ENCODE measurements at places on chromosomes 12 and 14.
A peak's percentile ranks its signal among the peaks of the same experiment; 100 is the strongest.

DNA sequence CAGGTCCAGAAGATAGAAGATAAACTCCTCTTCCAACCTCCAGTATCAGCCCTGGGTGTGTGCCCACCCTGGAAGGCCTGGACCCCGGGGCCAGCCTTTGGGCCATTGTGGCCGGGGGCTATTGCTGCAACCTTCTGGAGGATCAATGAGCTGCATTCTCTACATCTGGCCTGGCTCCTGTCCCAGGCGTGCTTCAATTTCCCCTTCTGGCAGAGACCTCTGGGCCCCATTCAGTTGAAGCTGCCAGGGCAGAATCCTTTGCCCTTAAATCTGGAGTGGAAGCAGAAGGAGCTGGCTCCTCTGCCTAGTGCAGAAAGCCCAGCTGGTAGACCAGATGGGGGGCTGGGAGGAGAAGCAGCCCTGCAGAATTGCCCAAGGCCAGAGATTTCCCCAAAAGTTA is 10.0 kb downstream of the NYNRIN start:
- no peak for DNase-seq

DNA sequence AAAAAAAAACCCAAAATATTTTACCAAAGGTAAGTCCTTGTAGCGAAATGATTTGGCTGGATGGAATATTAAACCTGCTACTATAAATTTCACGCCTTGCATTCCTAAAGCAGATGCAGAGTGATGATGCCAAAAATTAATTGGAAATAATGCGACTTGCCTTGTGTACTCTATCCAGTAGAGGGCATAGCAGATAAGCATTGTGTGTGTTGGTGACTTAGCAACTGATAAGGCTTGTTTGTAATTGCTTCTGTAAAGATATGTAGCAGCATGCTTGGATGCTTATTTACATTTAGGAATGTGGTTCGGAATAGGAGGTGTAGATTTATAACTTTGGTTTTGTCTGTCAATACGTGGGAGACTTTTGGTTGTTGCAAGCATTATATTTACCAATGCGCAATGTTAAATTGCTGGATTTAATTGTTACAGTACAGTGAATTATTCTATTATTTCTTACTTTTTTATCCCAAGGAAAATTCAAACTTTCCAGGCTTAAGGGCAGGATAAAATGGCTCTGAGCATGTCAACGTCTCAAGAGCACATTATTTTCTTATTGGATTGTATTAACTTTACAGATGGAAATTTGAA is 80.5 kb downstream of the TMEM260 start:
- DNase-seq = peak; percentile 47

GRCh38 chr14:26851793-26852192 is 254.0 kb upstream of the NOVA1 start:
- no peak for DNase-seq

DNA sequence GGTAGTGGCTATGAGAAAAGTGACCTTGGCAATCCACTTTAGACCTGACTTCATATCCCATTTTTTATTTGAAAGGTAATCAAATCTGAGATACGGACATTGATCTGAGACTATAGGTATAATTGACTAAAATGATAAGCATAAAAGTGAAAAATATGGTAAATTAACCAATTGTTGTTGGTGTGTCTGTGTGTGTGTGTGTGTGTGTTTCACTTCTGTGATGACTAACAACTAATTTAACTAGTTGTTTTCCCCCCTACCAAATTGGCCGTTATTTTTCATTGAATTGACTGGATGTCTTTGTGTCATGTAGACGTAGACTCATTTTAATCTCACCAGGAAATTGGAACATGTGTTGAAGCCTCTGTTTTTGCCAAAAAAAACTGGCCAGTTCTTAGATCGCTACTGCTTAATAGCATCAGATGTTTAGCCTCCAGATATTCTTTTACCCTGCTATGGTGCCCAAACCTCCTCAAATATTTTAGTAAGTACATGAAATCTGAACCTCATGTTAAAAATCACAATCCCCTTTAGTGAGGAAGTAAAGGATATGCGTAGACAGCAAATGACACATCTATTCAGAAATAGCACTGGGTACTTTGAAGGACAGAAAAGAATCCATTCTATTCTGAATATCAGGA is 395.0 kb downstream of the EGLN3 start:
- no peak for DNase-seq

DNA sequence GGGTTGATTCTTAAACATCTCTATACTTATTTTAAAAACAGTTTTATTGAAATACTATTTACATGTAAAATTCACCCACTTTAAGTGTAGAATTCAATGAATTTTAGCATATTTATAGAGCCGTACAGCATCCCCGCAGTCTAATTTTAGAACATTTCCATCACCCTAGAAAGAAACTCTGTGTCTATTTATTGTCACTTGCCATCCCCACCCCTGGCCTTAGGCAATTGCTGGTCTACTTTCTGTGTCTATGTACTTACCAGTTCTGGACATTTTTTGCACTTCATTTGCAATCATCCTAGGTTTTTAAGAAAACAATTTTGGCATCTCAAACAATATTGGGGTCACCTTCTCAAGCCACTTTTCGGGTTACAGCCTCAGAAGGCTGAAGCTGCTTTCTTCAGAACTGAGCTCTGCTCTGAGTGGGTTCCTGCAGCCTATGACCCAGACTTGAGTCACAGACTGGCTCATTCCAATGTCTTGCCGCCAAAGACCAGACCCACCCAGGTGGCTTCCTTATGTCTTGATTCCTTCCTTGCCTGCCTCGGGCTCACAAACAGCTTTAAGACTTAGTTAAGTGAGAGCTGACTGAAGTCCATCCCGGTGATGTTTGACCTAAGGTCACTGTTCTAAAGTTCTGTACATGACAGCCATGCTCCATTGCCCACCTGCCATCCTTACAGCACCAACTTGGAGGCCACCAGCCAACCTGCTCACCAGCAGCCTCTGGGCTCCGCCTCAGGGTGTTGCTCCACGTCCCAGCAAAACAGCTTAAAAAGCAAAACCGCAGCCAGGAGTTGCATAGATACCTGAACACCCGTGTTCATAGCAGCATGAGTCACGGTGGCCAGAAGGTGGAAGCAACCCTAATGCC is 131.5 kb downstream of the CHST11 start:
- peak; percentile 35 for DNase-seq

GRCh38 chr14:80456209-80456608 is 244.9 kb upstream of the DIO2 start:
- DNase-seq = no peak

- no peak for DNase-seq
Observed at GRCh38 chr14:32003585-32003984, 73.5 kb upstream of the ARHGAP5 start.

DNA sequence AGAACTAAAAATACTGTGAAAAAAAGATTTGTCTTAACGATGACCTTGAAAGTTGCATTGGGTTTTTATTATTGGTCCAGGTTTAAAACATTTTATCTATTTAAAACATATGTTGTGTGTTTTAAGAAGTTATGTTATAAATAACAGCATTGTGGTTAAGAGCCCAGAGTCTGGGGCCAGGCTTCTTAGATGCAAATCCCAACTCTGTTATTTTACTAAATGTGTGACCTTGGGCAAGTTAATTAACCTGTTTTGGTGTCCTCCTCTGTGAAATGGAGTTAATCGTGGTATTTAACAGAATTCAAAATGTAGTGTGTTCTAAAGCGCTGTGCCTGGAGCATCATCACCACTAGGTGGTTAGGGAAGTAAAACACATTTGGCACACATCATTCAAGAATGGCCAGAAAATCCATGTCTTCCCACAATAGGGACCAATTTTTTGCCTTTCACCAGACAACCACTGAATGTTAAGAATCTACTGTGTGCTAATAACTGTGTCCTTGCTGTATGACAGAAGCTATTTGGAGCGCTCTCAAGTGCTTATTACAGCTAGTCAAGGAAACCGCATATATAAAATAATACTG is 133.3 kb downstream of the MON2 start:
- peak; percentile 23 for DNase-seq

DNA sequence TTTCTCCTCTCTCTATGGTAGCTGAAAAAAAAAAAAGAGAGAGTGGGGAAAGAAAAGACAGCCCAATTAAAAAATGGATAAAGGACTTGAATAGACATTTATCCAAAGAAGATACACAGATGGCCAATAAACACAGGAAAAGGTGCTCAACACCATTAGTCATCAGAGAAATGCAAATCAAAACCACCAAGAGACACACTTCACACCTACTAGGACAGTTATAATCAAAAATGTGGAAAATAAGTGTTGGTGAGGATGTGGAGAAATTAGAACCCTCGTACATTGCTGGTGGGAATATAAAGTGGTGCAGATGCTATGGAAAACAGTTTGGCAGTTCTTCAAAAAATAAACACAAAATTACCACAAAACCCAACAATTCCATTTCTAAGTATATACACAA is 172.4 kb upstream of the GRIN2B start:
- DNase-seq = no peak

GRCh38 chr12:118618695-118619094 is 242.3 kb downstream of the SUDS3 start:
- no peak for DNase-seq

GRCh38 chr14:63800651-63801375 is 52.0 kb upstream of the SYNE2 start:
- no peak for DNase-seq

GRCh38 chr12:46382408-46382963 is 9.9 kb upstream of the SLC38A2 start:
- peak; percentile 43 for DNase-seq

GRCh38 chr12:4540638-4541037 is 1.9 kb downstream of the RAD51AP1 start:
- DNase-seq = no peak

DNA sequence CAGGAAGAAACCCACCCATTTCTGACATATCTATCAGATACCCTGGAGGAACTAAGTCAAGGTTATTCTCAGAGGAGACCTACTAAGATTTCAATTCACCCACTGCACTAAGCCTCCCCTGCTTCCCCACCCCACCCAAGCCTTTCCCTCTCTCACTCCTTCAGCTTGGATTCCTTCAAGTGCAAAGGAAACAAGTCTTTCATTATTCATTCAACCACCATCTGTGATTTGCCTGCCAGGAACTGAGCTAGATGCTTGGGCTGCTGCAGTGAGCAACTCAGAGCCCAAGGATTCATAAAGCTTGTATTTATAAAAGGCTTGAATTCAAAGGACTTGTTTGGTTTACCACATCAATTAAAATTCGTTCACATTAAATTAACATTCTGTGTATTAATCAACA is 161.3 kb downstream of the GXYLT1 start:
- DNase-seq = no peak

DNA sequence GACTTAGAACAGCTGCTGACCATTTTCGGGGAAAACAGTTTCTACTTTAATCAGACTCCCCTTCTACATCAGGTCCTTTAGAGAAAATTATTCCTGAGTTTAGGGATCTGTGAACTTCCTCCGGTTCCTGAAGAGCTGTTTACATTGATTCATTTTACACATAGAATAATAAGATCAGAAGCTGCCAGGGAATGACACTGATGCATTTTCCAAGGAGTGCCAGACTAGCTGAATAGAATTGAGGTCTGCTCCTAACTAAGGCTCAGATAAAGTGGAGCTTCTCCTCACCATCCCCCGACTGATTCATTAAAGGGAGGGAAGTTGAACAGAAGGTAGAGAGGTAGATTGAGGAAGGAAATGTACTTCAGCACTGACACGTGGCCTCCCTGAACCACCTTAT is 41.9 kb upstream of the PSMA6 start:
- no peak for DNase-seq

GRCh38 chr12:74581439-74581838 is 43.8 kb downstream of the ATXN7L3B start:
- no peak for DNase-seq

DNA sequence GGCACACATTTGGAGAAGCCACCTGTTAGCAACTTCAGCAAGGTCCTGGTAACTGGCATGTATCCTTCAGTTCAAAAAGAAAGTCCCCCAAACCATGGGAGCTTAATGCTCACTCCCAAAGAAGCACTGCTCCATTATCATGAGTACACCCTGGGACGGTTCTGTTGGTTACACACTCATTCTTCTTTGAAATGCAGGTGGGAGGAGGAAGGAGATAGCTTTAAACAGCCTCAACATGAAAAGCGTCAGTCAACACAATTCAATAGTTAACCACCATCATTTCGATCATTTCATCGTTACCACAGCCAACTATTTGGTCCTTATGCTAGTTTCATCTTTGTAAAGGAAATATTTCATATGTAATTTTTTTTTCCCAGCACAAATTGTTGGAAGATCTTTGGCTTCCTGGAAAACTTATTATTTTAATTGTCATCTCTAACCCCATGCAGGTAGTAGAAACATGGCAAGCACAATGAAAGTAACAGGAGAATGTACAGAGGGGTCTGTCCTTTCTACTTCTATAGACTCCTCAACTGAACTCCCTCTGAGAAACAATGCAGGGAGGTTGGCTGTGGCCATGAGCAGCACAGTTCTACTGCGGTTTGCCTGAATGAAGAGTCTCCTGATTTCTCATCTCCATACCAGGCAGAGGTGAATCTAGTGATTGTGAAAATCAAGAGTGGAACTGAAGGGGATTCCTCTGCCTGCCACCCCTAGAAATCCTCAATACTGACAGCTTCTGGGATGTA is 196.4 kb upstream of the FOXN3 start:
- no peak for DNase-seq

- DNase-seq = no peak
Observed at GRCh38 chr14:43413084-43413483, 1094.0 kb downstream of the FSCB start.
